ENCODE measurements at places on chromosomes 12 and 14. TPM values are rescaled to one million over a fixed set of nuclear protein-coding genes. Genes with fewer than 3 reads are reported as not detected.

- DNase-seq, result no peak
Observed at GRCh38 chr12:67327466-67327865, 58.3 kb downstream of the CAND1 start.

RPL36AL gene
- total RNA-seq, result 175 TPM

ADCY6 gene
- 39.6 TPM for total RNA-seq

DNA sequence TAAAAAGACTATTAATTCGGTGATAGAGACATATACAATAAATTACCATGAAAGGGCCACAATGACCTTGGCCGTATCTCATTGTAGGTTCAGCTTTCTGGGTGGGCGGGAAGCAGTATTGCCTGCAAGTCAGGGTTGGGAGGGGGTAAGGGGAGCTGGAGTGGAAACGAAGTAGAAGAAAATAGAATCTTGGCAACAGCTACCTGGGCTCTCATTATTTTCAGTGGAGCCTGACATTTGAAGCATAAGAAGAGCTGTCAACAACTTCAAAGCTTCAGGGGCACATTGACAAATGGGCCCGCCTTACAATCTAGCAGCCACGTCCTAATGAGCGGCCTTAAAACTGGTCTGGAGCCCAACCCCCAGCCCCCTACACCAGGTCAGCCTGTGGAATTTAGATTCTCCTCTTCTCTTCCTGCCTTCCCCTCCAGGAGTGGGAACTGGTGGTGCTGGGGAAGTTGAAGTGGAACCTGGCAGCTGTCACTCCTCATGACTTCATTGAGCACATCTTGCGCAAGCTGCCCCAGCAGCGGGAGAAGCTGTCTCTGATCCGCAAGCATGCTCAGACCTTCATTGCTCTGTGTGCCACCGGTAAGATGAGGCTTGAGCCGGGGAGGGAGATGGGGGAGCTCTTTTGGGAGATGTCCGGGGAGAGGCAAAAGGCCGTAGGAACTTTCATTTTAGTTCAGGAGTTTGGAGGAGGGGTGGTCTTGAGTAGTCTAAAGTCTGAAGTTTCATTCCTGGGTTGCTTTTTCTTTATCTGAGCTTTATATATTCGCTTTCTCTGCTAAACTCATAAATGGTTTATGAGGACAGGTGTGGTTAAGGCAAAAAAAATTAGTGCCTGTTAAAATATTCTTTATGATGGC lies 5.0 kb downstream of the CCND2 start:
- no peak for DNase-seq

SIX1 gene
- total RNA-seq, result under 0.01 TPM

All from fibroblast of villous mesenchyme (primary cell).